HuH-7.5 (cell line): ENCODE measurements at places on chromosomes 6 and 20.

DNA sequence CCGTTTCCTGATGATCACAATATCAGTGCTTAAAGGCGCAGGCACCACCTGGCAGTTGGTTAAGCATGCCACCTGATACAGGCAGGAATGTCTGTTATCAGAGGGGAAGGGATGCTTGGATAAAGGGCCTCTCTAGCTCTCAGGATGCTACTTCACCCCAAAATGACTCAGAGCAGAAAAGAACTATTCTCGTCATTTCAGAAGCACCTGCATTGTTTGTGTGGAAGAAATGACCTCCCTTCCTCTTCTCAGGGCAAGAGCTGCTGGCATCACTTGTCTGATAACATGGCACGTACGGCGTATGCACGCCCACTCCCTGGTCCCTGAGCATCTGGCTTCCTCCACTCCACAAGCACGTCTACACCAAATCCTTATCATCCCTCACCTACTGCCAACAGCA is 47.3 kb downstream of the ATP9A start:
- DNase-seq: no peak

GRCh38 chr6:95119927-95120326 is 457.4 kb upstream of the MANEA start:
- no peak for DNase-seq

DNA sequence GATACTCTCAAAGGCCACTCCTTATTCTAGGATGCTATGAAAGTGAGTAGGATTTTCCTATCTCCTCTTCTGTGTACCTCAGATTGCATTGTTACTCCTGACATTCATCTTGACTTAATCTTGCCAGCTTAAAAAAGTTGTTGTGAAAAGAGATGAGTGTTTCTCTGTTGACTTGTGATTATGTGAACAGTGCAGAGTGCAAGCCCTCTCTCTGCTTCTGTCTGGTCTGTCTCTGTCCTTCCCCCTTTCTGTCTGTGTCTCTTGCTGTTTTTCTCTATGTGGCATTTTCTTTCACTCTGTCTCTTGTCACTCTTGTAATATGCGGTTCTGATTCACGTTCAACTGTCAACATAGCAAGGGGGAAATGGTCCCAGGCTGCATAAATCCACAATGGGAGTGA is 306.6 kb downstream of the FARS2 start:
- DNase-seq: no peak

DNA sequence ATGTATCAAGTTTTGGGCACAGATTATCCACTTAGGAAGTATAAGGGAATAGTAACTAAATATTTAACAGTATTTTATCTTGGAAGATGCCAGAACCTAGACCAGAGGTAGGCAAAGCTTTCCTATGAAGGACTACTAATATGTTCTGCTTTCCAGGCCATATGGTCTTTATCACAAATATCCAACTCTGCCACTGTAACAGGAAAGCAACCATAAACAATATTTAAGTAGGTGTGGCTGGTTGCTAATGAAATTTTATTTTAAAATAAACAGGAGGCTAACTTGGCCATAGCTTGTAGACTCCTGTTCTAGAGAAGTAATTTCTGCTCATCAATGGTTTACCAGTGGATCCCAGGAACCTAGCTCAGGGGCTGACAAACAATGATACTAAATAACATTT is 39.4 kb downstream of the NOL7 start:
- no peak for DNase-seq

DNA sequence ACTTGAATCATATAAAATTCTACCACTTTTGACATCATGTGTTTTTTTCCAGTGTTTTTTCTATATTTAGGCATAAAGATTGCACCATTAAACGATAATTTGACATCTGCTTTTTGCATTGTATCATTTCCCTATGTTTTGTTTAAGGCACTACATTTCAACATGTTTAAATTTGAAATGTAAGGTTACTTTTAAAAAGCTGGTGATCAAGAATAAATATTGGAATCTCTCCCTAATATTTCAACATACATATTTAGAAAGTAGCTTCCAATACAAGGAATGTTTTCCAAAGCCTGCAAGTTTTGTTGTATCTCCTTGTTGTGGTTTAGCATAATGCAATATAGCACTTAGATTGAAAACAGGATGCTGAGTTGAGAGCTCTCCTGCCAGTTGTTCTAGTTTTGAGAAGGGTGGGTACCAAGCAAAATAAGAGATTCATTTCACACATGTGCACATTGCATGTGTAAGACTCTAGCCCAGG is 76.5 kb downstream of the SYNJ2 start:
- no peak for DNase-seq

GRCh38 chr6:3803627-3804468 is 45.3 kb upstream of the FAM50B start:
- no peak for DNase-seq

GRCh38 chr20:64245746-64246595 is 9.6 kb upstream of the PCMTD2 start:
- DNase-seq: no peak

DNA sequence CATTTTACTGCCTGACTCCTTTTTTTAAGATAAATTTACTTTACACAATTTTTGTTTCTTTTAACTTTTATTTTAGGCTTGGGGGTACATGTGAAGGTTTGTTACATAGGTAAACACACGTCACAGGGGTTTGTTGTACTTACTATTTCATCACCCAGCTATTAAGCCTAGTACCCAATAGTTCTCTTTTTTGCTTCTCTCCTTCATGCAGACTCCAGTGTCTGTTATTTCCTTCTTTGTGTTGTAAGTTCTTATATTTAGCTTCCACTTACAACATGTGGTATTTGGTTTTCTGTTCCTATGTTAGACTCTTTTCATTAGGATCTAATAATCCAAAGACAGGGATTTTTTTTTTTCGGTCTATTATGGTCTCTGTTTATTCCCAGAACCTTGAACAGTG is 83.5 kb upstream of the CCN6 start:
- no peak for DNase-seq

DNA sequence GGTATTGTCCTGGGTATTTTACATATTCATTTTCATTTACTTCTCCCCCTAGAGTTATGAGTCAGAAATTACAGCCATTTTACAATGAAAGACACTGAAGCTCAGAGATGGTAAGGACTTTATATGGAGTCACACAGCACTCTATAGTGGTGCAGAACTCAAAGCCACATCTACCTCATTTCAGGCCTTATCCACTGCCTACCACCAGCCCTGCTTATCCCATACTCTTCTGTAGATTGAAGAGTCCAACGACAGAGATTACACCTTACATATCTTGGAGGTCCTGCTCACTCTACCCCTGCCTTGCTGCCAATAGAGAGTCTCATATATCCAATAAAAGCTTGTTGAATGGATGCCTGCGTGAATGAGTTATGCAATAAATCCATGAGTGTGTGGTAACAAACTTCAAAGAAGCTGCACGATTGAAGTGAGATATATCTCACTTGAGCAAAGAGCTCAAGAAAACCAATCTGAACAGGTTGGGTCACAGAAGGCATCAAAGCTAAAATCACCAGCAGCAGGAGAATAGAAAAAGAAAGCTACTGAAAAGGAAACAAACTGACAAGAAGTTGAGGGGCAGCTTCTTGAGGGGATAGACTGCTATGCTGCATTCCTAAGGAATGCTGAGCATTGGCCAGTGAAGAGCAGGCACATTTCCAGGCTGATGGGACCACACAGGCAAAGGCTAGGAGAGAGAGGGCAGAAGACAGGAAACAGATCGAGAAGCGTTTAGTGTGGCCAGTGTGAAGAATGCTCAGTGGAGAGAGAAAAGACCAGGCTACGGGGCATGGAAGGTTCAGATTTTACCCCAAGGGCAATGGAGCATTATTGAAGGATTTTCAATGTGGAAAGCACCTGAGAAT is 585.6 kb downstream of the DHX35 start:
- DNase-seq: no peak

GRCh38 chr20:11331096-11331495 is 586.6 kb upstream of the BTBD3 start:
- DNase-seq: no peak

- DNase-seq: no peak
Measured at GRCh38 chr20:848193-848592, 14.7 kb downstream of the FAM110A start.

DNA sequence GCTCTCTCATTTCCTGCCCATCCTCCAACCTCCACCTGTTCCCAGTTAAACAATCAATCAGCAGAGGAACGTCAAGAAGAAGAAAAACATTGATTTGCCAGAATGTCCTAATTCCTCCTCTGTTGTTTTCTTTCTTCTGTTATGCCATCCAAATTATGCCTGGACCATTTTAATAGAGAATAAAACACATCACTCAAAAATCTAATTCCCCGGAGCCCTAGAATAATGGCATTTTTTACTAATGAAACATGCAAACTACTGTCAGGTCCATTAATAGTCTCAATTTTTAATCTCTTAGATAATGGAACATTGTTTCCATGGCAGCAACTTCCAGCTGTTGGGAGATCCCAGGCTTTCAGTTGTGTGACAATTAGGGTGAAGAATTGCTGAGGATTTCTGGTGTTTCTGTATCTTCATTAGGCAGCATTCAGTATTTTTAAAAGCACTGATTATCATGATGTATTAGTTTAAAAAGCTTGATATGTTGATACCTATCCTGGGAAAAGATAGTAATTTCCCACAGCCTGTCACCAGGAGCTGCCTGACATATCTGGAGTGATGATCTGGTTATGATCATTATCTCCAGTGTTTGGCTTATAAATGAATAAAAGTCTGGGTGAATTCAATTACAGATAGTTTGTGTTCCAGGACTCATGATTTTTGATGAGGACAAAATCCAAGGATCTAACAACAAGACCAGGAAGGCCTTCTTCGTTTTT is 209.8 kb downstream of the TPBG start:
- no peak for DNase-seq

DNA sequence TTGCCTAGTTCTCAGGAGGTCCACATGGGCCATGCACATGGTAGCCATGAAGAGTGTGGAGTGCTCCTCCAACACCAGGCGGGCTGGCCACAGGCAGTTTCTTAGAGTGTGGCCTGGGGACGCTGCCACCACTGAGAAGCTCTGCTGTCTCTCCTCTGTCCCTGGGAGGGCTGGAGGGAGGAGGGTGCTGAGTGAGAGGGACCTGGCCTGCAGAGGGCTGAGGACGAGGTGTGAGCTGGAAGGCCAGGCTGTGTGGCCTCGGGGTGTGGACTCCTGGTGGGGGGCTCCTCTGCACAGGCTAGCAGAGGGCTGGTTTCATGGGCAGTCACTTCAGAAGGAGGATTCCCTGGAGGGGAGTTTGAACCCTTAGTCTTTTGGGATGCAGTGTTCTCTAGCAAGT is 39.7 kb downstream of the SYNJ2 start:
- DNase-seq: no peak

DNA sequence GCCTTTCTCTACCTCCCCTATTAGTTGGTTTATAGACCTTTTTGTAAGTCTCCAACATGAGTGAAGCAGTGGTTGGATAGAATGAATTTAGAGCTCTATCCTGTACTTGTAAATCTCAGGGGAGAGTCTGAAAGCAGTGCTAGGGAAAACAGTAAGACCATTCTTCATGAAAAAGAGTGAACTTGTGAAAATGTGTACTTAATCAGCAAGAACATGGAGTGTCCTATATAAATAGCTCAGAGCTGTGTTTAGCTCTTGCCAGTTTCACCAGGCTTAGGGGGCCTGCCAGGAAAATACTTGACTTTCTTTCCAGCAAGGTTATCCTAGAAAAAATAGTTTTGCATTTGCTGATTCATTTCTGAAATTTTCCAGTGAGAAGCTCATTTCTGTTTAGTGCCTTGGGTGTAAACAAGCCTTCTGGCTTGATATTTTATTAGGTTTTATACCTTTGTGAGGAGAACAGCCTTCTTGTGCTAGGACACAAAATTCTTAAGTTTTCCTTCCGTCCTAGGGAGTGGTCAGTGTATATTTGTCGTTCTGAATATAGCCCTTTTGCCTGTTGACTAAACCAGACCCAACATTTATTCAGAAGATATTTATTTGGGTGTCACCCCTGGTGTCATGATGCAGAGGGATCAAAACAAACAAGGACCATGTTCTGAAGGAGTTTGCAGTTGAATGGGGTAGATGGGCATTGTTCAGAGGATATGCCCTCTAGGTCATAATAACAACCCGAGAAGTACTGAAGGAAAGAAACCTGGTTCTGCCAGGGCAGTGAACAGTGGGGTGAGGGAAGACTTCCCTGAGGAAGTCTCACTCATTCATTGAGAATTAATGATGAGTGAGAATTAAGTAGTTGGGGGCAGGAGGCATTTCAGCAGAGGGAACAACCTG is 7.6 kb downstream of the ARFGEF2 start:
- no peak for DNase-seq

DNA sequence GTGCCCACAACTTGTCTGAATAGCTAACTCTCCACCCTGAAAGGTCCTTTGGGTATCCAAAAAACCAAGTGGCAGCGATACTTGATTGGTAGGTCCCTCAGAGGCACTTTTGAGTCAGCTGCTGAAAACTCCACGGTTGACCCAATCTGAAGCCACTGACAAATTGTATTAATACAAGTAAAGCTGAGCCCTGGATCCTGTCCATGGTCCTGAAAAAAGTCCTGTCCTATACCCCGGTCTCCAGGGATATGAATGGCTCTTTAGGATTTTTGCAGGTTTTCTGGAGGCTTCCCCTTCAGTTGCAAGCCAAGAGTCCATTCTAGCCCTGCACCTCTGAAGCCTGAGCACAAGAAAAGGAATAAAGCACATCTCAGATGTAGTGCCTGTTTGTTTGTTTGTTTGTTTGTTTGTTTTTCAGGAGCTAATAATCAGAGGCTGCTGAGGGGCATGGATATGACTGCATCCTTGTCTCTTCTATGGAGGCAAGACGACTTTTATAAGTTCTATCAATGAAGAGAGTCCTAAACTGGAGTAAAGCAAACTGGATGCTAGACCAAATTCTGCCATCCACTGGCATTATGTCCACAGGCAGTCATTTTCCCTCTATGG is 1.7 kb upstream of the SLC12A5 start:
- peak; percentile 77 for DNase-seq

- no peak for DNase-seq
Measured at GRCh38 chr6:66962082-66962481, 1255.1 kb upstream of the EYS start.

GRCh38 chr6:20207088-20207418 is 5.2 kb downstream of the MBOAT1 start:
- DNase-seq: no peak

- DNase-seq: no peak
Measured at GRCh38 chr20:33490934-33491656, 1.2 kb downstream of the CBFA2T2 start.

- DNase-seq: no peak
Measured at GRCh38 chr6:137781639-137782038, 85.4 kb upstream of the TNFAIP3 start.

DNA sequence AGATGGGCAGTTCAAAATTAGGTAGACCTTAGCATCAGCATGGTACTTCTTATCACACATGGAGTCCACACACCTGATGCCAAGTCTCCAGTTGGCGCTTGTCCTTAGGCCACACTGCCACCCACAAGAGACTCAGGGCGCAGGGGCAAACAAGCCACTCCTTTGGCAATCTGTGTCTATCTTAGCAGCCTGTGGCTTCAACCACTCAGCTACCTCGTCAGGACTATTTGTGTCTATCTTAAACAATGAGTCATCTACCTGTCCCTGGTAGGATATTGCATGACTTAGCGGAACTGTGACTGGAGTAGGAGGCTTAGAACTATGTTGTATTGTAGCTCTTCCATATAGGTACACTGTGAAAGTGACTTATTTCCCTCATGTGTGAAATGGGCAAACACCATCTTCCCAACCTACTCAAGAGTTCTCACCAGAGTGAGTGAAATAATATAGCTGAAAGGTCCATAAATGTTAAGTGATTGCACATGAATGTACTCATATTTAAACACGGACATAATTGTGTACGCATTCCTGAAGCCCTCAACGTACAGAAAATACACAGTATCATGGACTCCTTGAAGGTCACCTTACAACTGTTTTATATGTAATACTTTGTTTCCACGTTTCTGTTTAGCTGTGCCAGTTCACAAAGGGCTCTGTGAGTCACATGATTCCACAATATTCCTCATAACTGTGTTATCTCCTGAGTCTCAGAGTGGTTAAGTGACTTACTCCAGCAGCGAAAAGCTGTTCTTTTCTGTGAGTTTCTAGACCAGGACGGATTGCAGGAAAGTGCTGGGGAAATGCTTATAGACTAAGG is 1.6 kb downstream of the TRIM27 start:
- peak; percentile 54 for DNase-seq
